ENCODE measurements at places on chromosomes 5 and 9. TPM values are rescaled to one million over a fixed set of nuclear protein-coding genes. Genes with fewer than 3 reads are reported as not detected.

PCDHGA1 gene
- under 0.01 TPM for total RNA-seq

SOX30 gene
- 0.15 TPM for total RNA-seq

LAMC3 gene
- total RNA-seq = 0.74 TPM

PRUNE2 gene
- 3.6 TPM for total RNA-seq

NDUFA8 gene
- 60.0 TPM for total RNA-seq

S100Z gene
- total RNA-seq = not detected

CCL21 gene
- not detected for total RNA-seq

SLC23A1 gene
- total RNA-seq = not detected

IFNK gene
- total RNA-seq = not detected

OLFML2A gene
- 4.9 TPM for total RNA-seq

PPP3R2 gene
- total RNA-seq = not detected

CENPK gene
- 16.1 TPM for total RNA-seq

EPB41L4A gene
- total RNA-seq = 0.17 TPM

YTHDC2 gene
- total RNA-seq = 7.3 TPM

GNAQ gene
- total RNA-seq = 16.2 TPM

WNK2 gene
- total RNA-seq = not detected

EXOSC2 gene
- 37.6 TPM for total RNA-seq

SNX24 gene
- total RNA-seq = 20.3 TPM

CCDC171 gene
- total RNA-seq = 1.5 TPM

ANKRD31 gene
- under 0.01 TPM for total RNA-seq

IL4 gene
- not detected for total RNA-seq

DMRT3 gene
- not detected for total RNA-seq

C5orf58 gene
- total RNA-seq = not detected

BHMT2 gene
- total RNA-seq = 1.3 TPM

TXNDC8 gene
- total RNA-seq = not detected

PHF24 gene
- total RNA-seq = 0.74 TPM

IFNA13 gene
- total RNA-seq = not detected

ANKRD33B gene
- 3.7 TPM for total RNA-seq

JAKMIP2 gene
- total RNA-seq = 14.1 TPM

TXN gene
- total RNA-seq = 407 TPM

ANKRD34B gene
- total RNA-seq = not detected

PLAC8L1 gene
- total RNA-seq = not detected

ARHGEF37 gene
- 0.34 TPM for total RNA-seq

HTR4 gene
- not detected for total RNA-seq

SH3TC2 gene
- 1.0 TPM for total RNA-seq

PAPPA gene
- 11.1 TPM for total RNA-seq

MOCS2 gene
- total RNA-seq = 47.2 TPM

CETN3 gene
- total RNA-seq = 20.5 TPM

DOCK2 gene
- 3.0 TPM for total RNA-seq

SCGB3A1 gene
- not detected for total RNA-seq

MEIKIN gene
- not detected for total RNA-seq

HAVCR2 gene
- total RNA-seq = 0.17 TPM

GFI1B gene
- total RNA-seq = under 0.01 TPM

RNF183 gene
- total RNA-seq = not detected

UBE2QL1 gene
- total RNA-seq = not detected

SV2C gene
- total RNA-seq = not detected

OBP2B gene
- total RNA-seq = not detected

ATP10B gene
- total RNA-seq = not detected

AHRR gene
- total RNA-seq = 10.6 TPM

FSTL4 gene
- not detected for total RNA-seq

All from bronchus fibroblast of lung (primary cell).